NCI-H1930 (cell line): ENCODE measurements at places on chromosomes 12 and 14.

DNA sequence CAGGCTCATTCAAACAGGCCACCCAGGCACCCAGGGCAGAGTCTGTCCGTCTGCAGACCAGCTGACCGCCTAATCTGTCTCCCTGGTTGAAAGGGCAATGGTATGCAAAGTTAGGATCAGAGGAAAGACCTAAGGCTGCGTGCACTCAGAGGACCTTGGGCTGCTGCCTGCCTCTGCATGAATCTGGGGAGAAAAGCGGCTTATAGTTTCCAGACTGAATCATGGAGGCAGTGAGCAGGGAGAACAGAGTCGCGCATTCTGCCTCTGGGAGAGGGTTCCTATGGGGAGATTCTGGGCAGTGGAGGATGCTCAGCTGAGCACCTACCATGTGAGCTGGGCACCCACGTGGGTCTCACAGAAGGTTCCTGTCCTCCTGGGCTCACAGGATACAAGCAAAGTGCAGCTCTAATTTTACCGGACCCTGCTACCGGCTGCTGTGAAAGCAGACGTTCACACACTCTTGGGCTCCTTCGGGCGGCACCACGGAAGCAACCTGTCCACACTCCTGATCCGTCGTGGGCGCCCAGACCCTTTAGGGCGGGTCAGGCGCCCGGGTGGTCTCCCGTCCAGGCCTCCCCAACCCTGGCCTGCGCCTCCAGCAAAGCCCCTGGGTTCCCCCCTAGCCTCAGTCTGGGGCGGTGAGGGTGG lies 772 bp downstream of the SCARB1 start:
- DNase-seq: no peak

GRCh38 chr12:62766496-62766895 lies 168.5 kb downstream of the PPM1H start:
- no peak for DNase-seq

DNA sequence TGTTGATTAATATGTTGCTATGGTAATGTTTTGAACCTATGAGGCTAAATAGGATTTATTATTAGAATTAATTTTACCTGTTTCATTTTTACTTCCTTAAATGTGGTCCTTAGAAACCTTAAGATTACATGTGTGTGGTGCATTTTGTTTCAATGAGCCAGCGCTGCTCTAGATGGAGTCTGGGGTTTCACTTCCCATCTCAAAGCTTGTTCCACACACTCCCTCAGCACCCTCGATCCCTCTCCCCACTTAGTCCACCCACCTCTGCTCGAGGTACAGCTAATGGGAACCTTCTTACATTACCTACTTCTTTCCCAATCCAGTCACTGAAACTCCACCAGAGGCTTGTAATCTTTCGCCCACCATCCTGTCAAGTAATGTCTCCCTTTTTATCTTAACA lies 205.2 kb downstream of the PAX9 start:
- no peak for DNase-seq

DNA sequence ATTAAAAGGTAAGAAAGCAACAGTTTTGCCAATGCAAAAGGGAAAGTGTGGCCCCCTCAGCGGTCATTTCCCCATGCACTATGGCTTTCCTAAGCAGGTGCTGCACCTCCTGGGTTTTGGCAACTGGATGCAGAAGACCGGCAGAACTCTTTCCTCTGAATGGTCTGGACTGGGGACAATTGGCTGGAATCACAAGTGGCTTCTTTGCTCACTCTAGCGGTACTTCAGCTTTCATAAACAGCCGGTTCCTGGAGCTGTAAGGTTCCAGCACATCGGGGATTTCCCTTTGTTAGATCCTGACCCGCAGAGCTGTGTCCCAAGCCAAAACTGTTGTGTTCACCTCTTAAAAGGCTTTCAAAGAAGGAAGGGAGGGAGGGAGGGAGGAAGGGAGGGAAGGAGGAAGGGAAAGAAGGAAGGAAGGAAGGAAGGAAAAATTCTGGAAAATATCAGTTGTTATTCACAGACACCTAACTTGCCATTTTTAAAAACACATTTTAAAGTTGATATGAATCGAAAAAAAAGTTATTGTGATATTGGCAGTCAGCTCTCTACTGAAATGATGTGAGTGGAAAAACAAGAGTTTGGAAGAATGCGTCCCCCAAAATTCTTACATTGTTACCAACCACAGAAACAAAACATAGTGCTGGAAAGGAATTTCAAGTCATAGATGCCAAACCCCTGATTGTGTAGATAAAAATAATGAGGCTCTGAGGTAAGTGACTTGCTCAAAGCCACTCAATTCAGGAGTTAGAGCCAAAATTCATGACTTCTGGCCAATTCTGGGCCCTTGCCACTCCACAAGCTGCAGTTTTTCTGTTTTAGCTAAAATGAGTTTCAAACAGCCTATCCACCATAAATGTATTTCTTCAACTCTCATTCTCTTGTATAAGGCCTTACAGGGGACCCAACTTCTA lies 220.6 kb upstream of the HMGA2 start:
- DNase-seq: no peak
